ENCODE measurements at places on chromosomes 11 and 22.

DNA sequence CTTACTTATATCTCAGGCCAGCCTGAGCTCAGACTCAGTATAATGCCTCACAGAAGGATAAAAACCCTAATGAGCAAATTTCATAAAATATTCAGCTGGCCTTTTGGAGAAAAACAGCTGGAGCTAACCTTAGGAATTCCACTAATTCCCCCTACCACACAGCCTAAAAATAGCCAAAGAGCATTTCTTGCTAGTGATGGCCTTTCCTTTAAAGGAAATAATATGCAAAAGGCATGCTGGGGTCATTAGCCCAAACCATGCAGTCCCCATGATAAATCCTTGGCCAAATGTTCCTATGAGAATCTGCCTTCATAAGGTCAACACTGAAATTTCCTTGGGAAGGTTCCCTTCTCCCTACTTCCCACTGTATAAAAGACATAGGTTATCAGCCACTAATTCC, 38.2 kb downstream of the SYTL2 start:
- DNase-seq: no peak

GRCh38 chr22:24154826-24155225, 26.5 kb upstream of the SUSD2 start:
- no peak for DNase-seq

DNA sequence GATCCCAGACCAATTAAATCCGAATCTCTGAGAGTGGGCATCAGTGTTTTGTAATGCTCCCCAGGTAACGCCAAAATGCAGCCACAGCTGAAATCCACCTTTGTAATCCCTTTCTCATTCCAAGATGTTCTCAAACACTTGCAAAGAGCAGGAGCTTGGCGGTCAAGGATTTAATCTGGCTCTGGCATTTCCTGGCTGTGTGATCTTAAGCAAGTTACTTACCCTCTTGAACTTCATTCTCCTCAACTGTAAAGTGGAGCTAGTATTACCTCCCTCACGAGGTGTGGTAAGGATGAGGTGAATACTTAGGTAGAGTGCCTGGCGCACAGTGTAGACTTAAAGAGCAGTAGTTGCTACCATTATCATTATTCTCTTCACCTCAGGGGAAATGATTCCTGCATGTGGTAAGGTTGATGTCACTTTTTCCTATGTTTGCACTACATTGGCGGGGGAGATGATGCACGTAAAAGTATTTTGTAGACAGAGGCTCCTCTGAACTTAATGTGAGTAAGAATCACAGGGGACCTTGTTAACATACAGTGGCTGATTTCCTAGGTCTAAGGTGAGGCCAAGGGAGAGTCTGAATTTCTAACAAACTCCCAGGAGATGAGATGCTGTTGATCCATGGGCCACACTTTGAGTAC, 210.4 kb upstream of the PITPNB start:
- DNase-seq: no peak

DNA sequence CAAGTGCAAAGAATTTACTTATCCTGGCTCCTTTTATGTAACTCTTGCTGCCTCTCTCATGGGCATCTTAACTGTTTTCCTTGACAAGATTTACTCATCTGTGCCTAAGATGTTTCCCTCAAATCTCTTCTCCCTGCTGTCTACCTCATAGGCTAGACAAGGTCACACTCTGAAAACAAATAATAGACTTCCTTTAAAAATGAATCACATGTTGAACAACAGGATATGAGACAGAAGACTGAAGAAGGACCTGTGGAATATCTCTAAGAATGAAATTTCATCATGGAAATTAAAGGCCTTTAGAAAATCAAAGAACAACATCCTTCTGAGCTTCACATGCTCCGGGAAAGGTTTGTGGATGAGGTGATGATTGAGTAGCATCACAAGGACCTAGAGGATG, 6.0 kb upstream of the SCGB2A2 start:
- no peak for DNase-seq

GRCh38 chr11:130769782-130770535, 146.3 kb downstream of the SNX19 start:
- no peak for DNase-seq

- no peak for DNase-seq
These were observed 95.8 kb downstream of the DLG2 start for GRCh38 chr11:85531191-85531897.

GRCh38 chr11:78371221-78371891, 46.3 kb downstream of the GAB2 start:
- DNase-seq: peak; percentile 10

DNA sequence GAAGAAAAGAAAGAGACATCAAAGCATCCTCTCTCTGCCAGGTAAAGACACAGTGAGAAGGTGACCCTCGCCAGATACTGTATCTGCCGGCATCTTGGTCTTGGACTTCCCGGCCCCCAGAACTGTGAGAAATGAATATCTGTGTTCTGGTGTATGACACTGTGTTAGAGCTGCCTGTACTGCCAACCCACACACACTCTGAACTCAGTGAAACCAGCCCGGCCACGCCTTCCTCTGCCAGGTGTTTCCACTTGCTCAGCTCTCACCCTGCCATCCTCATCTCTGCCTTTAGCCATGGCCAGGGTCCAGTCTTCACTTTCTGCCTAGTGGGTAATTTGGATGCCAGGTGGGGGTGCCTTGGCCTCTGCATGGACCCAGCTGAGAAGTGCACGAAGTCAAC, 24.0 kb downstream of the CBX7 start:
- DNase-seq: no peak

- no peak for DNase-seq
These were observed 458.8 kb downstream of the BUD13 start for GRCh38 chr11:116314006-116314405.

Measured in germinal center (tissue), 1 donor.